DMS53 (cell line): ENCODE measurements at places on chromosomes 3 and 15.
A peak's percentile ranks its signal among the peaks of the same experiment; 100 is the strongest.

DNA sequence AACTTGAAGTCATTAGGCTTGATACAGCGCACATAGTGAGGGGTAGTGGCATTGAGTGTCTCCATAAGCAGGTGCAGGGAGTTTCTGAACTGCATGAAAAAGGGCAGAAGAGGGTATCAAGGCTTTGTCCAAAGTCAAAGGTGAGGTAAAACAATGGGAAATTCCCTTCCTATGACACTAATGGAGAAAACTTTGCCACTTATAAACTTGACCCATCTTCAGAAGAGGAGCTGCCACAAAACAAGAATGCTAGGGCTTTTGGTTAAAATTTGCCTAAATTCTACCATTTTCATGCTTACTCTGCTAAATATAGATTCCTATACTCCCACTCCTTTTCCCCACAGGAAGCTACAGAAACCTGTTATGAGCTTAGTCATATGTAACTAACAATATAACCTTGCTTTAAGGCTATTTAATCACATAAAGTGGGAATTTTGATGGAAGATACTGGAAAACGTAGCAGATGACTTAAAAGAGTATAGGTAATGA lies 87.5 kb upstream of the MYO5C start:
- no peak for DNase-seq

DNA sequence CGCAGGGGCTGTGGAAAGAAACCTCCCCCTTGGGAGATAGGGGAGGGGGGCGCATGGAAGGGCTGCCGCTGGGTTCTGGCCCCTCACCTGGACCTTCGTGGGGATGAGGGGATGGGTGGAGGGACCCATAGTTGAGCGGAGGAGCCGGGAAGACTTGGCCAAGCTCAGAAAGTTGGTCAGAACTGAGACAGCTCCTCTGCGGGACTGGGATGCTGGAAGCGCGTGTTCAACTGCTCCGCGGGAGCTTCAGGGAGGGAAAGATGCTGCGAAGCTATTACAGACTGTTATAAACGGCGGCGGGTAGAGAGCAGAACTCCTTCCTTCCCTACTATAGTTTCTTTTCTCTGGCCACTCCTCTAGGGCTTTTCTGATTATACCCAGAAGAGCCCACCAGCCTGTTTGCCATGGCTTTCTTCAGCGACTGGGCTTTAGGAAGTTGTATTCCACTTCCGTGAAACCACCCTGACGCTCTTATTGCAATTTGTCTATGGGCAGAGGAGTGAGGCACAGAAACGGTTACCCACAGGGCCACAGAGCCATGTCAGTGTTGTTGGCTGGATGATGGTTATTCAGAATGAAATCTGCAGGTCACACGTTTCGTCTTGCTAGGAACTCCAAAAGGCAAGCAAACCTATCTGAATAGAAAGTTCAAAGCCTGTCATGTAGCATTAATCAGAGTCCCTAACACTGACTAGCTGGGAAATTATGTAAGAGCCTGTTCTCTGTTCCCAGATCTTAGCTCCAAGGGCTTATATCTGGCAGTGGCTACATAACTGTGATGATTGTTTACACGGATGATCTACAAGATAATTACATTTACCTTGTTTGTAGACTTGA lies 1.1 kb downstream of the SYNPR start:
- DNase-seq: peak; percentile 2

DNA sequence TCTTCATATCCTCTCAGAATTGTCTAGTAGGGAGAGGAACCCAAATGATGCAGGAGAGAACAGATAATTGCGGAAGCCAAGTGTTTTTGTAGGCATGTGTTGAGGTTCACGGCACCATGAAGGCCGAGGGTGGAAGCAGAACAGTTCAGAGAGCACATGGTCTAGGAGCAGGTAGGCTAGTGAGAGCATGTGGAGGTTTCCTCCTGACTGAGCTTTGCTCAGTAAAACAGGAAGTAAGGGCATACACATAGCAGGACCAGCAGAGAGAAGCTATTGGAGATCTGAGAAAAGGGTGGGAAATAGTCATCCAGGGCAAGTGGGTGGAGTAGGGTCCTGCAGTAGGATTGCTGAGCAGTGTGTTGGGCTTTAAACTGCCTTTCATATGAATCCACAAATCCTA lies 491.1 kb downstream of the FHIT start:
- DNase-seq: no peak

DNA sequence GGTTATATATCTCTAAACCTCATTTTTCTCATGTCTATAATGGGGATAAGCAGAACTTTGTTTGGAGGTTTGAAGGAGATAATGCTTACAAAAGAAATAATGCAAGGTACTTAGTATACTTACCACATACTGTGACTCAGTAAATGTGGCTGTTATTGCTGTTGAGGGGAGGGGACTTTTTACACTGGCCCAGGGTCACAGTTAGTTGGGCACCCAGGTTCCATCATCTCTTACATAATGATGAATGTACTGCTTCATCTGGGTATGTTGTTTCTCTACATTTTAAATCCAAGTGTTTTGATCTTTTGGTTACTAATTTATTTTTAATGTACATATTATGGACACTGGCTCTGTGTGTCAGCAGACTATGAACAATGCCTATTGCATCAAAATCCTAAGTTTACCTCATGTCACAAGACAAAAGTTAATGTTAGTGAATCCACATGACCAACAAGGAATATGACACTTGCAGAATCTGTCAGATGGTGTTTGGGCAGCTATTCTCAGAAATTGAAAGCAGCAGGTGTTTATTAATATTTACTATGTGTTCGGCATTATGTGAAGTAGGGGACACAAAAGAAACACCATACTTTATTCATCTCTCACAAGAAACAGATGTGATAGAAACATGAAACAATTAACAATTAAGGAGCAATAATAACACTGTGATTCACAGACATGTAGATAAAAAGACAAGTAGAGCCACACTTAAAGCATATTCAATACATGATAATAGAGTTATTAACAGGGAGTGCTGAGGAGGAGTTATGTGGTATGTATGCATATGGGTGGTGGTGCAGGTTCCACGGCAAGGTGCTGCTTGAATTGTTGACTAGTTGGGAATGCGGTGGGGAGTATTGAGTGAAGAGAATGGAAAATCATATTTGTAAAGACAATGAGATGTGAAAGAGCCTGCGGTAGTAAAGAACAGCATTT lies 109.7 kb downstream of the GALK2 start:
- DNase-seq: no peak

DNA sequence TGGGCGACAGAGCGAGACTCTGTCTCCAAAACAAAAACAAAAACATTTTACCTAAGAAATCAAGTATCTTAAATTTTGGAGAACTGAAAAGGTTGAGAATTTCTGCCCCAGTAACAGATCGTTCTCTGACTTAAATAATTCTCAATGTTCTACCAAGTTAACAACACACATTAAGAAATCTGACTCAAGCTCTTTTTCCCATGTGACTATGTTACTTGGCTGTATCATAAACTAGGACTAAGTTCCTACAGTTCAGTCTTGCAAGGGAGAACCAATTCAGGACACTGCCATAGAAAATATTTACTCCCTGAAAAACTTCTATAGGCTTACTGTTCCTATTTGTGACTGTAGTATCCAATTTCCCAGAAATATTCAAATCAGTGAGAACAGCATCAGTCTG lies 20.9 kb upstream of the USF3 start:
- no peak for DNase-seq

DNA sequence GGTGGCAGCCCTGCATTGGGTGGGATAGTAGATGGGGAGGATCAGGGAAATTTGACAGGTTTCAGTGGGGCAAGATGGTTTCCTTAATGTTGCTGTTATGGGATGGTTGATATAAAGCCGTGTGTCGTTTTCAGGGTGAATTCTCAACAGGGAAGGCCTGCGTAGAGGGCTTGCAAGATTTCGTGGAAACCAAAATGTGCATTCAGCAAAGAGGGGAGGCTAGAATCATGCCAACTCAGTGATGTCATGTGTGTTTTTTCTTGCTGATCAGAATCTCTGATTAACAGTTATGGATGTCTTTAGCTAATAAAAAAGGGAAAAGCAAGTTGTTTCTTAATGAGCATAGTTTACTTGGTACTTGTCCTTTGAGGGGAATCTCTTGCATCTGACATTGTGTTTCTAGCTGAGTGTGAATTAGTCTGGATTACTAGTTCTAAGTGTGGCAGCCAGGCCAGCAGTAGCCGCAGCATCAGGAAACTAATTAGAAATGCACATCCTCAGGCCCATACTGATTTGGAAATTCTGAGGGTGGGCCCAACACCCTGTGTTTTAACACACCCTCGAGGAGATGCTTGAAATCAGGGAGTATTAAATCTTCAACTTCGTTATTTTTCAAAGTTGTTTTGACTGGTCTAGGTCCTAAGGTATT lies 24.8 kb downstream of the MRAS start:
- DNase-seq: no peak

- DNase-seq: no peak
Measured at GRCh38 chr15:100114100-100114499, 227.7 kb downstream of the ADAMTS17 start.

DNA sequence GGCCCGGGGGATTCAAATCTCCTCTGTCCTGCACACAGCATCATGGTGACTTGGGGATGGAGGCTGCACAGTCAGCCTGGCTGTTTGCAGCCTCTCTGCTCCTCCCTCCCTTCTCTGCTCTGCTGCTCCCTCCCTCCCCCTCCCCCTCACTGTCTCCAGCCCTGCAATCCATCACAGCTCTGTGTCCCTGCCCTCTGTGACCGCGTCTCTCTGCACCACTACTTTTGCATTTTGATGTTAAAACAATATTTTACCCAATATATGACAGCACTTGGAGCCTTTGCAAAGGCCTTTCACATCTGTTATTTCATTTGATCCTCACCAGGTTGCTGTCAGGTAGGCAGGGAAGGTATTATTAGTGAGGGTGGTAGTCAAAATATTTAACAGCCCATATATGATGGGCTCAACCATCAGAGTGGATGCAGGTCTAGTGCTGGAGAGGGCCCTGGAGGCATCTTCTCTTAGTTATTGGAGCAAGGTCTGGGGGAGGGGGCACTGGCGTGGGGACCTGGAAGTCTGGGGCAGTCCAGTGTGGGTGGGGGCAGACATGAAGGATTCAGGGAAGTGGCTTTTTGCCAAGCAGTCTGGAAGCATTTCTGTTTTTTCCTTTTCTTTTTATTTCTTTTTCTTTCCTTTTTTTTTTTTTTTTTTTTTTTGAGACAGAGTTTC lies 16.3 kb upstream of the VPS8 start:
- DNase-seq: peak; percentile 5
